Stimulated activated CD8-positive, alpha-beta memory T cell treated with anti-CD3 and anti-CD28 coated beads, Interleukin-12 subunit alpha, Interleukin-12 subunit beta, amount 100 ng/mL, for 1 hour (primary cell): ENCODE measurements at places on chromosomes 6 and 20.

GRCh38 chr6:4346659-4347333 is 211.4 kb upstream of the ECI2 start:
- DNase-seq, result no peak

DNA sequence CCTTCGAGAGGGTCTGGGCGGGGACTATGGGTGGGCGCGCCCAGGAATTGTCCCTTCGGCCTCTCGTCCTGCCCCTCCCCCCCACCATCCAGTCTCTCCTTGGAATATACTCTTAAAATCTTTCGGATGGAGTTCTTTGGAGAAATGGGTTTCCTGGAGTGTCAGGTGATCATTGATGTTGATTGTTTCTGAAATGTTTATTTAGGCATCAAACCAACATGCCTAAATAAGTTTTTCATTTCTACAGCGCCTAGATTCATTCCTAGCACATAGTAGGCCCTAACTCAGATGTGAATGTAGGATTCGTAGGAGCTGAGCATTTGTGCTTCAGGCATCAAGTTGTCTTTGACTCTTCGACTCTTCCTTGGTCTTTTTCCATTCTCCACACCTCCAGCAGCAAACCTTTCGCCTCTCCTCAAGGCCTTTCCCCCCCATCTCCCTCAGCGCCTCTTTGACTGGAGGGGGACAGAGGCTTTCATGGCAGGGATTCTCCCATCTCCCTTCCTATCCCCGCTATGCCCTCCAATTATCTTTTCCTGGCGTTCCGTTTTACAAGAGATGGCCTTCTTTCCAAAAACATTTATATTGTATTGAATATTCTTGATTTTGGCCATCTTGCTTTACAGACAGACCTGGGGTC is 610 bp downstream of the CASP8AP2 start:
- no peak for DNase-seq

DNA sequence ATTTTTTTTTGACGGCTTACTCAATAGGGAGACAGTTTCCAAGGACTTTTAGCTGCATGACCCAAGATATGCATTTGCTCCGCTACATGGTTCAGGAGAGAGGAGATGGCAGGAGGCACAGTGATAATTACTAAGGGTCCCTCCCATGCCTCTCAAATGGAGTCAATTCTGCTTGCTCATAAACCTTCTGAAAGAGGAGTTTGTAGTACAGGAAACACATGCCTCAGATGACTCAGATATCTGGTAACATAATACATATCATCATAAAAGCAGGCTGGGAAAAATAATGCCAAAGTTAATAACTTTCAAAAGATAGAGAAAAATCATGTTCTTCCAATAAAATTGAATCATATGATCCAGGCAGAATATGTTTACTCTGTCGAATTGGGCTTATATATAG is 97.6 kb upstream of the DEFB112 start:
- DNase-seq, result no peak

- peak; percentile 55 for DNase-seq
These were observed 637 bp downstream of the MYLK4 start for GRCh38 chr6:2749969-2750600.

DNA sequence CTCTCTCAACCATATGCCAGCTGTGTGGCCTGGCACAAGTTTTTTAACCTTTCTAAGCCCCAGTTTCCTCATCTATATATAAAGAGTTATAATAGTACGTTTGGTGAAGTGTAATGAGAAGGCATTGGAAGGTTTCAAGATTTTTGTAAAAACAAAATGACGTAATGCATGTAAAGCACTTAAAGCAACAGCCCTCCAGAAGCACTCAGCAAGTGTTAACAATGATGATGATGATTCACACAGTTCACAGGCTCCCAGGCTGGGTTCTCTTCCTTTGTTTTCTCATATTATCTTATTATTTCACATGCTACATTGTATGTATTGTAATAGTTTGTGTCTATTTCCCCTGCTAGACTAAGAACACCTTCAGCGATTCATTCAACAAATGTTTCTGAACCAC is 6.2 kb downstream of the CEP250 start:
- no peak for DNase-seq

DNA sequence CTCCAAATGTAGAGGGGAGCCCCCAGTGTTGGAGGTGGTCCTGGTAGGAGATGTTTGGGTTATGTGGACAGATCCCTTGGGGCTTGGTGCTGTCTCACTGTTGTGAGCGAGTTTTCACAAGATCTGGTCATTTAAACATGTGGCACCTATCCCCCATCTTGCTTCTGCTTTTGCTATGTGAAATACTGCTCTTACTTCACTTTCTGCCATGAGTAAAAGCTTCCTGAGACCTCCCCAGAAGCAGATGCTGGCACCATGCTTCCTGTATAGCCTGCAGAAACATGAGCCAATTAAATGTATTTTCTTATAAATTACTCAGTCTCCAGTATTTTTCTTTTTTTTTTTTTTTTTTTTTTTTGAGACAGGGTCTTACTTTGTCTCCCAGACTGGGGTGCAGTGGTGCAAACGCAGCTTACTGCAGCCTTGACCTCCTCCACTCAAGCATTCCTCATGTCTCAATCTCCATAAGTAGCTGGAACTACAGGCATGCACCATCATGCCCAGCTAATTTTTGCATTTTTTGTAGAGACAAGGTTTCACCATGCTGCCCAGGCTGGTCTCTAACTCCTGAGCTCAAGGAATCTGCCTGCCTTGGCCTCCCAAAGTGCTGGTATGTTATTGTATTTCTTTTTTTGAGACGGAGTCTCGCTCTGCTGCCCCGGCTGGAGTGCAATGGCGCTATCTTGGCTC is 177.1 kb downstream of the ALDH8A1 start:
- no peak for DNase-seq

- DNase-seq, result no peak
These were observed 8.9 kb downstream of the PDE7B start for GRCh38 chr6:135860361-135860760.

GRCh38 chr20:31823360-31824124 is 4.4 kb downstream of the MYLK2 start:
- no peak for DNase-seq

- no peak for DNase-seq
These were observed 678.1 kb downstream of the KIF16B start for GRCh38 chr20:15895126-15895525.
